Posterior cingulate gyrus (tissue), 11 donors: ENCODE measurements at places on chromosomes 2 and 18.
A peak's percentile ranks its signal among the peaks of the same experiment; 100 is the strongest.

GRCh38 chr2:12361506-12361905 is 355.2 kb upstream of the TRIB2 start:
- DNase-seq, result no peak

DNA sequence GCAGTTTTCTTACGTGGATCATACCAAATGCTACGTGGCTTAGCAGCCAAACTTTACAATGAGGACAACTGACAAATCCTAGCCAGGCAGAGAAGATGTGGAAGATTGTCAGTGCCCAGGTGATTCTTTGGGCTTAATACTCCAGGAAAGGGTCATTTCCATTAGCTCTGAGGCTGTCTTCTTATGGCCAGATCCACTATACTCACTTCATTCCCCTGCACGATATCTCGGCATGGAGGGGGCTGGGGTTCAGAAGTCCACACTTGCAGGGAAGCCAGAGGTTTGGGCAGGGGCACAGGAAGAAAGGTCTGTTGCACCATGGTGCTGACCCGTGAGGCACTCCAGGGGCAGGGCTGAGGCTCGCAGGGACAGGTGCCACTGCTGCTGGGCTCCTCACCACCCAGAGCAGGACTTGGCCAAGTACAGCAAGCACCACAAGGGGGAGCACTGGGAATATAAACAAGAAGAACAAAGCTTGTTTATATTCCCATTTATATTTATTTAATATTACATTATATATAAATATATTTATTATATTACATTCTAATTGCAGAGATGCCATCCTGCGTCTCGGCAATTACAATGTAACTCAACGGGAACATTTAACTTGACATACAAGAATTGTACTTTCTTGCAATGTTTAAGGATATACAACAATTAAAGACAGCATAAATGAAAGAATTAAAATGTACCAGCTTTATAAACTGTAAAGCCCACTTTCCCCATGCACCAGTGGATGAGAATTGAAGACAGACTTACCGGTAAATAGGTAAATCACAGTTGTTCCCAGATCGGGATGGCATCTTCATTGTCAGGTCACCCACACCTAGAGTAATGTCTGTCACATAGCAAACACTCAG is 27.2 kb downstream of the CLUL1 start:
- DNase-seq, result peak; percentile 71

GRCh38 chr2:227363756-227364155 is 15.3 kb downstream of the TM4SF20 start:
- DNase-seq, result no peak

DNA sequence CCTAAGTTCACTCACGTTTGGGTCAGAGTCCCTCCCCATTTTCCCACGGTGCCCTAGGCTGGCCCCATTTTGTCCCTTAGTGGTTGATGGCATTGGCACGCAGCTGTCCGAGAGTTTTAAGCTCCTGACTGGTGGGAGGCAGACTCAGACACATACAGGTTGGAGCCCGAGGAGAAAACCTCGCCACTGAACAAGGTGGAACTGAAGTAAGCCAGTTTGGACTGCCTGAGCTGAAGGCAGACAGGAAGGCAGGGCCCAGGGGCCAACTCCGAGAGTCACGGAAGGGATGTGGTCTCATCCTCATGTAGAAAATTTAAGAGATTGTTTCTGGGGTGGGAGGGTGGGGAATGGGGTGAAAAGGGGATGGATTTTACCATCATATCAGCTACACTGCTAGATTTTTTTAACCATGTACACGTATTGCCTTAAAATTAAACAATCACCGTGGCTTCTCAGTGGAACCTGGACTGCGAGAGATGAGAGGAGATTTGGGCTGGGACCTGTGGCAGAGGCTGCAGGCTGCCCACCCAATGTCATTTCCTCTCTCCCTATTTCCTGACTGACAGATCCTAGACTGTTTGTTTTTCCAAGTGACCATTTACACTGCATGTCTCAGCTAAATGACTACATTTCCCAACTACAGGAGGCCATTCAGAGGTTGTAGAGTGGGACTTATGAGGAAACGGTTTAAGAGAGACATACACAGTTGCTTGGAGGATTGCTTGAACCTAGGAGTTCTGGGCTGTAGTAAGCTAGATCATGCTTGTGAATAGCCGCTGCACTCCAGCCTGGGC is 19.4 kb upstream of the NMUR1 start:
- DNase-seq, result no peak

- no peak for DNase-seq
Observed at GRCh38 chr2:10350761-10351160, 48.1 kb downstream of the HPCAL1 start.

- DNase-seq, result no peak
Observed at GRCh38 chr18:36331521-36331971, 34.0 kb downstream of the FHOD3 start.

- no peak for DNase-seq
Observed at GRCh38 chr2:193350509-193350908, 1155.8 kb upstream of the TMEFF2 start.

DNA sequence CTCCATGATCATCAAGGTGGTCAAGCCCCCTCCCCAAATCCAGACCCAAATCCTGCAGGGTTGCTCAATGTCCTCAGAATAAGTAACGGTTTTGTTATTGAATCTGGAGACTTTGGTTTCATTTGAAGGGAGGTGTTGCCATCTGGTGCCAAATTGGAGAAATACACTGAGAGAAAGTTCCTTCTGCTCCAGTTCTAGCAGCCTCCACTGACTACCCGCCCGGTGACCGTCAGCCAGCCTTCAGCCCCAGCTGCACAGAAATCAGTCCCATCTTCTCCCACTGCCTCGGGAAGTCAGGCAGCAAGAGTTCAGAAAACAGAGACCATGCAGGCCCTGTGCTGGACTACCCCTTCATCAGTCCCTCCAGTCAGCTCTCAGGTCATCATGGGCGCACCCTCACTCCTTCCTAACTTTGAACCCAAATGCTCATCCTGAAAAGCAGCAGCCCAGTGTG is 38.7 kb downstream of the PKDCC start:
- no peak for DNase-seq

DNA sequence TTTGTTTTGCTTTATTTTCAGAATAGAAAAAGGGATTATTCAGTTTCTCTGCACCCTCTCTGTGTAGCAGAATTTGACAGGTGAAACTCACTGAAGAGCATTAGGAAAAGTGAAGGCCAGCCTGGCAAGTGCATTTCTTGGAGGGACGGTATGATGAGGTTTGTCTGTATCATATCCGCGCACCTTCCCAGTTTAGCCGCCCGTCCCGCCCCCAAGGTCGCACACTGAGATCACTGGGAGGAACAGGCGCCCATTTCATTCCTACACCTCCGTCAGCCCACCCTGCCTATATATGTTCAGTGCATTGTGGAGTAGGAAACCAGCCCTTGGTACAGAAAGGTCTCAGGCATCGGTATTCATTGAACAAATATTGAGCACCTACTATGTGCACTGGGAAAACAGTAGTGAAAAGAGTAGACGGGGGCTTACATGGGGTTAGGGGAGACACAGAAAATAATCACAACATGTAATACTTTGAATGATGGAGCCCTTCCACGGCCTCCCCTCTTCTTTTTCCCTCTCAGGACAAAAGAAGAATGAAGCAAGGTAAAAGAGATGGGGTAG is 678 bp upstream of the FECH start:
- DNase-seq, result no peak

- DNase-seq, result no peak
Observed at GRCh38 chr18:70333757-70334156, 44.9 kb downstream of the SOCS6 start.

DNA sequence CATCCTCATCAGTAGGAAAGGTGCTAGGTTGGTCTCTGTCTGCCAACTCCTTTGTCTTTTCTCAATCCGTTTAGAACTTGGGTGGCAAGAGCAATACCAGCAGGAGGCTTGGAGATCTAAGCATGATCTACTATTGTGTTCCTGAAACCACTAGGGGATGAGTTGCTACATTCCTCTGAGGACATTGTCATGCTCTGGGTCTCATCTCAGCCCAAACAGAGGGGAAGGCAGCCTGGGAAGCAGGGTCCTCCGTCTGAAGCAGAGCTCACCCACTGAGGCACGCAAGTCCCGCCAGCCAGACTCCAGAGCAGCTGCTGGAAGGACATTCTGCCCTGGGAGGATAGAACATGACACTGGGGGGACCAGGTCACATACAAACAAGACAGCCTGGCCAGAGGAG is 162.9 kb downstream of the MTCL1 start:
- DNase-seq, result no peak

- DNase-seq, result no peak
Observed at GRCh38 chr18:7062811-7063210, 54.8 kb downstream of the LAMA1 start.

DNA sequence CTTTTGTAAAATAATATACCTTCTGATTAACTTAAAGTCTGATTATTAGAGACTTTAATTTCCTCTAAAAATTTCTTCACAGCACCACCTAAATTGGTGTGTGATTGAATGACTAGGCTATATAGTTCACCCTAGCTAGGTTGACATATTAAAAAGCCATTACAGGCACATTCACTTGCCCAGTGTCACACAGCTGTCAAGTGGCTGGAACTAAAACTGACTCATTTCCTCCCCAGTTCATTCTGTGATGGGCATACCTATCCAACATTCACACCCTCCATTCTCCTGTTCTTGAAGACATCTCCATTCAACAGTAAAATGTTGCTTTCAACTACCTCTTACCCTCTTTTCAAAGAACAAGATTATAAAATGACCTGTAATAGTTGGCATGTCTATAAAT is 334.5 kb downstream of the ARHGAP15 start:
- DNase-seq, result no peak

DNA sequence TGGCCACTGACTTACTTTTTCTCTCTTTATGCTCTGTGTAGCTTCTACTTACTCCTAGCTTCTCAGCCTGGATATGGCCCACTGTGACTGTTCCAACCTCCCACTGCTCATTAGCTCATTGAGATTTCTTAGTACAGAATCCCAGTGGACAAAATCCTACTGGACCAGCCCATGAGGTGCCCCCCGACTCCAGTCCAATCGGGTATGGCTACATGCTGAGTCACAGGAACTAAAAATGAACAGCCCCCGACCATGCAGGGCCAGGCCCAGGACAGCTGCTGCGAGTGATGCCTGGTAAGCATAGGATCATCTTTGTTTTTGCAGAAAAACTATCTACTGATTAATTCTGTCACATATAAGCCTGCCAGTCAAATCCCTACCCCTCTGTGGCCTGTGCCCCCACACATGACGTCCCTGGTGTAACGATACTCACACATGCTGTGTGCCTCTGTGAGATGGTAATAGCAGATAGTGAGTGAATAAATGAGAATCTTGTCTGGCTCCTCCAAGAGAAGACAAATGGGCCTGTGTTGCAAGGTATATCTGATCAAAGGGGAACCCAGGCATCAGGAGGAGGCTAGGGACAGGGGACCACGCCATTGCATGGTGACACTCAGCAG is 85.9 kb upstream of the KLF7 start:
- DNase-seq, result no peak

GRCh38 chr2:134314681-134315368 is 61.0 kb downstream of the MGAT5 start:
- no peak for DNase-seq

- DNase-seq, result no peak
Observed at GRCh38 chr2:118668431-118669424, 178.7 kb downstream of the EN1 start.

DNA sequence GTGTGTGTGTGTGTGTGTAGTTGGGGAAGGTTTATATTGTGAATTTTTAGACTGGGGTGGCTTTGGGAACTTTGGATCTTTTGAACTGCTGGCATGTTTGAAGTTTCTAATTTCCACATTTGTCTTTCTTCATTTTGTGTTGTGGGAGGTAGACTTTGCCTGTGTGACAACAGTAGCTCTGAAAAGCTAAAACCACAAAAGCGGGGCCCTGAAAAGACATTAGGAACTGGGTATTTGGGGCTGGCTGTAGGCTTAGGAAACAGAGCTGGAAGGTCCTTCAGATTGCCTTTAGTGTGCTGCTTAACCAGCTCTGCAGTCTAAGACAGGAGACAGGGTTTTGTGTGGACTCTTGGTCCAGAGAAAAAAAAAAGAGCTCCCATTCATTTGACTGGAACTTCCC is 27.2 kb upstream of the DOCK10 start:
- DNase-seq, result no peak

- no peak for DNase-seq
Observed at GRCh38 chr18:59318460-59319050, at the start of gene CPLX4. Gene CPLX4 (minus strand): TSS chr18:59318649. CDS start chr18:59318462, 187 bp downstream.

DNA sequence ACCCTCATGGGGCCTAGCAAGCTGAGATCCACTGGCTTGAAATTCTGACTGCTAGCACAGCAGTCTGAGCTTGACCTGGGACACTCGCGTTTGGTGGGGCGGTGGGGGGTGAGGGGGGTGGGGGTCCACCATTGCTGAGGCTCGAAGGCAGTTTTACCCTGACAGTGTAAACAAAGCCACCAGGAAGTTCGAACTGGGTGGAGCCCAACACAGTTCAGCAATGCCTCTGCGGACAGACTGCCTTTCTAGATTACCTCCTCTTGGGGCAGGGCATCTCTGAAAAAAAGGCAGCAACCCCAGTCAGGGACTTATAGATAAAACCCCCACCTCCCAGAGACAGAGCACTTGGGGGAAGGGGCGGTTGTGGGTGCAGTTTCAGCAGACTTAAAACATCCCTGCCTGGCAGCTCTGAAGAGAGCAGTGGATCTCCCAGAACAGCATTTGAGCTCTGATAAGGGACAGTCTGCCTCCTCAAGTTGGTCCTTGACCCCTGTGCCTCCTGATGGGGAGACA is 149.7 kb upstream of the TANK start:
- no peak for DNase-seq

DNA sequence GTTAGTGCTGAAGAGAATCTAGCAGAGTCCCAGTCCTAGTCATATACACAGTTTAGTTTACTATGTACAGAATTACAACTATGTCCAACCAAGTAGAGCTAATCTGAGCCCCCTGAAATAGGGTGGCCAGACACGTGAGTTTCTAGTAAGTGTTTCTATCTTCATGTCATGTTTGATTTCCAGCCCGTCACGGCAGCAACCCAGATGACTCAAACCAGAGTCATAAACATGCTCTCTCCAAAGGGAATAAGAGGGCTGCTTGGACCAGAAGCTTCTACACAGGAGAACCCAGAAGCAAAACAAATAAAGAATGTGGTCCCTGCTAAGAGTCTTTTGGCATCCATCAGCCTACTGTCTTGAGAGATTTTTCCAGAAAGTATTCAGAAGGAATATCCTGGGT is 64.9 kb upstream of the WIPF1 start:
- DNase-seq, result no peak

DNA sequence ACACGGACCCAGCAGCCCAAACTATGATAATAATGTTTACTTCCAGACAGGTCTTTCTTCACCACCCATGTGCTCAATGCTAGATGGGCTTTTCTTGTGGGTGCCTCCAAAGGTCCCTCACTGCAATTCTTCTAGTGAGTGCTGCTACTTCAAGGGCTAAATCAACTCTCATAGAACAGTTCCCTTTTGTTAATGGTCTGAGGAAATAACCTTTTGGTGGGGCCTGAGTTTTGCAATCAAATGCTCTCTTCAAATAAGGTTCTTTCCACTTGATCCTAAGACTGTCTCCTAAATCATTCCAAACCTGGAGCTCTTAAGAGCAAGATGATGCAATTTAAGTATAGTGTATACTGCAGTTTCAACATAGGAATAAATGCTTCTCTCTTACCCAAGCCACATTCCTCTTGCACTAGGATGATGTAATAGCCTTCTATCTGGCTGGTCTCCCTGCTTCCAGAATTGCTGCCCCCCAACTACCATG is 6.0 kb downstream of the NEMP2 start:
- DNase-seq, result no peak
